Left renal cortex interstitium (tissue), 4 donors: ENCODE measurements at places on chromosomes 4 and X. TPM values are rescaled to one million over a fixed set of nuclear protein-coding genes. Genes with fewer than 3 reads are reported as not detected.

Gene USP27X
- 14.0 TPM for polyA plus RNA-seq

Gene ARL9
- 2.0 TPM for polyA plus RNA-seq

Gene TMEM156
- 3.2 TPM for polyA plus RNA-seq

Gene PNMA6A
- 8.0 TPM for polyA plus RNA-seq

Gene SSX4
- polyA plus RNA-seq = not detected

Gene NPY2R
- polyA plus RNA-seq = 0.57 TPM

Gene PAGE5
- not detected for polyA plus RNA-seq

Gene CT47B1
- polyA plus RNA-seq = not detected

Gene KLF8
- 6.5 TPM for polyA plus RNA-seq

Gene SORBS2
- polyA plus RNA-seq = 69.6 TPM

Gene FAM149A
- polyA plus RNA-seq = 63.0 TPM

Gene SOD3
- polyA plus RNA-seq = 12.3 TPM

Gene MAGEC1
- not detected for polyA plus RNA-seq

Gene MAP7D2
- 5.1 TPM for polyA plus RNA-seq

Gene SH3D19
- polyA plus RNA-seq = 28.5 TPM

Gene EFHC2
- polyA plus RNA-seq = 7.8 TPM

Gene PABPC1L2B
- polyA plus RNA-seq = not detected

Gene HMX1
- polyA plus RNA-seq = not detected

Gene CITED1
- 10.6 TPM for polyA plus RNA-seq

Gene GAB3
- 2.4 TPM for polyA plus RNA-seq

Gene IGBP1
- 88.1 TPM for polyA plus RNA-seq

Gene GAK
- 68.7 TPM for polyA plus RNA-seq

Gene VCX2
- polyA plus RNA-seq = not detected

Gene HMGB3
- 142 TPM for polyA plus RNA-seq

Gene BEX1
- 66.6 TPM for polyA plus RNA-seq

Gene KCND1
- polyA plus RNA-seq = 3.4 TPM

Gene MAGEA11
- polyA plus RNA-seq = not detected

Gene ADAMTS3
- polyA plus RNA-seq = 9.4 TPM

Gene TMPRSS11A
- polyA plus RNA-seq = 0.04 TPM

Gene DRD5
- polyA plus RNA-seq = 0.44 TPM

Gene CCKAR
- polyA plus RNA-seq = not detected

Gene GLOD5
- 1.6 TPM for polyA plus RNA-seq

Gene TRPC5OS
- not detected for polyA plus RNA-seq

Gene COQ2
- 14.7 TPM for polyA plus RNA-seq

Gene TMEM144
- polyA plus RNA-seq = 5.4 TPM

Gene PF4V1
- polyA plus RNA-seq = 0.83 TPM

Gene CRLF2
- 0.11 TPM for polyA plus RNA-seq

Gene ADH1B
- polyA plus RNA-seq = 24.6 TPM

Gene NCBP2L
- not detected for polyA plus RNA-seq

Gene ERAS
- polyA plus RNA-seq = 0.36 TPM

Gene VCX
- polyA plus RNA-seq = not detected

Gene TEC
- 4.0 TPM for polyA plus RNA-seq

Gene ADH6
- 16.0 TPM for polyA plus RNA-seq

Gene MAOB
- 42.6 TPM for polyA plus RNA-seq

Gene EDNRA
- polyA plus RNA-seq = 76.2 TPM

Gene SLAIN2
- 65.3 TPM for polyA plus RNA-seq

Gene FAM13A
- 27.5 TPM for polyA plus RNA-seq

Gene BMPR1B
- polyA plus RNA-seq = 20.4 TPM

Gene RGN
- polyA plus RNA-seq = 30.8 TPM

Gene PHEX
- polyA plus RNA-seq = 0.40 TPM

Gene CFAP99
- polyA plus RNA-seq = 1.2 TPM
